GM23338 (cell line): ENCODE measurements at places on chromosomes 5 and 9. TPM values are rescaled to one million over a fixed set of nuclear protein-coding genes. Genes with fewer than 3 reads are reported as not detected.

- no peaks in the 10 kb centered on the region for H3K36me3 ChIP-seq
- H3K27me3 ChIP-seq = no peaks in the 10 kb centered on the region
- H3K27ac ChIP-seq = no peak overlapping the region
- no peak for DNase-seq
- peaks cover 17% of the 10 kb centered on the region for H3K4me1 ChIP-seq
These were observed 181.6 kb downstream of the AOPEP start for GRCh38 chr9:94908011-94908563.

DNA sequence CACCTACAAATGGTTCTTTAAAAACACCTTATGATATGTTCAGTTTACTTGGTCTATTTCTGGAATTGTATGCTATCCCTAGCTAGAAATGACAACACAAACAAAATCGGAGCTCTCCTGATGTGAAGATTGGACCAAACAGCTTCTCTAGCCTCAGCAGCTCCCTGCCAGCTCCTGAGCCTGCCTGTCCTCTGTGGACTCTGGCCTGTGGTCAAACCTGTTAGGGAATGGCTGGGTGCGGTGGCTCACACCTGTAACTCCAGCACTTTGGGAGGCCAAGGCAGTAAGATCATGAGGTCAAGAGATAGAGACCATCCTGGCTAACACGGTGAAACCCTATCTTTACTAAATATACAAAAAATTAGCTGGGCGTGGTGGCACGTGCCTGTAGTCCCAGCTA is 195.3 kb downstream of the GAS1 start:
- no peak overlapping the region for H3K4me3 ChIP-seq
- H3K27me3 ChIP-seq = no peaks in the 10 kb centered on the region
- no peak overlapping the region for H3K27ac ChIP-seq
- H3K36me3 ChIP-seq = no peaks in the 10 kb centered on the region

GRCh38 chr5:163586531-163586956 is 81.1 kb downstream of the MAT2B start:
- no peak overlapping the region for H3K27ac ChIP-seq
- H3K27me3 ChIP-seq = no peaks in the 10 kb centered on the region
- H3K36me3 ChIP-seq = no peaks in the 10 kb centered on the region
- no peak for DNase-seq
- H3K4me3 ChIP-seq = no peak overlapping the region

GRCh38 chr5:58842852-58843251 is 260.0 kb downstream of the RAB3C start:
- no peak overlapping the region for H3K27ac ChIP-seq
- no peaks in the 10 kb centered on the region for H3K36me3 ChIP-seq
- no peaks in the 10 kb centered on the region for H3K27me3 ChIP-seq
- DNase-seq = no peak
- H3K4me3 ChIP-seq = no peak overlapping the region
- no peaks in the 10 kb centered on the region for H3K4me1 ChIP-seq

DNA sequence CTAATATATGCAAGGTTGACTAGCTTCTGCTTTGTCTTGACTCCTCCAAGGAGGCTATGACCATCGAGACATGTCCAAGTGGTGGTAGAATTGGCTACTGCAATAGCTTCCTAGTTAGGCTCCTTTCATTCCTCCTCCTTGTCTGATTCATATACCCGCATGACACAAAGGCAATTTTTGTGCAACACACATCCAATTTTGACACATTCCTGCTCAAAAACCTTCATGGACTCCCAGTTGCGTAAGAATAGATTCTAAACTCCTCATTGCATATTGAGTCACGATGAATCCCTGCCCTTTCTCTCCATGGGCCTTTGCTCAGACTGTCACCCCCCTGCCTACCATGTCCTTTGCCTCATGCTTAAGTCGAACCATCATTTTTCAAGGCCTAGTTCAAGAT is 344.5 kb downstream of the ACTL7B start:
- DNase-seq = no peak
- no peaks in the 10 kb centered on the region for H3K27me3 ChIP-seq
- H3K27ac ChIP-seq = no peak overlapping the region
- no peak overlapping the region for H3K4me3 ChIP-seq
- H3K36me3 ChIP-seq = no peaks in the 10 kb centered on the region
- H3K4me1 ChIP-seq = no peaks in the 10 kb centered on the region

GRCh38 chr5:23367874-23368273 is 139.5 kb upstream of the PRDM9 start:
- H3K27ac ChIP-seq = no peak overlapping the region
- no peak overlapping the region for H3K4me3 ChIP-seq
- no peaks in the 10 kb centered on the region for H3K36me3 ChIP-seq
- DNase-seq = peak; percentile 12
- no peaks in the 10 kb centered on the region for H3K4me1 ChIP-seq

GRCh38 chr9:4489919-4490704 is at the start of gene SLC1A1:
Gene SLC1A1, plus strand, starts transcription at chr9:4490468. Its CDS starts 212 bp downstream, at chr9:4490680.
- peaks cover 35% of the 10 kb centered on the region for H3K27me3 ChIP-seq
- H3K36me3 ChIP-seq = no peaks in the 10 kb centered on the region
- peaks cover 14% of the 10 kb centered on the region for H3K4me1 ChIP-seq
- 0 out of 2 replicates have a peak within 1 kb of the TSS, but pooled peaks have one; percentile 15 for H3K27ac ChIP-seq

DNA sequence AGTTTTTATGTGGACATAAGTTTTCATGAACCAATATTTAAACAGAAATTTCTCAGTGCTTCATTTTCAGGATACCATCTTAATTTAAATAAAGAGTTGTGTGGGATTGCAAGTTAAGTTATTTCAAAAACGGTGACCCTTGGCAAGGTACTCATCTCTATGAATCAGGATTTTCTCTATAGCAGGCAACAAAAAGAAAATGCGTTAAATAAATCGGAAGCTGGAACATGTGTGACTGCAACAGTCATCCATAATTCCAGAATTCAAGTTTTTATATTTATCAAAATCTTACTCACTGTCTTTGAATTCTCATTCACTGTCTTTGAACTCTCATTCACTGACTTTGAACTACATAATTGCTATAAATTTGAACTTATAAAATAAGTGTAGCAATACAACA is 5.8 kb upstream of the RECK start:
- DNase-seq = no peak
- H3K36me3 ChIP-seq = no peaks in the 10 kb centered on the region
- 0 out of 2 replicates have a peak, but pooled peaks cover 2% of the 10 kb centered on the region for H3K4me1 ChIP-seq
- H3K27me3 ChIP-seq = no peaks in the 10 kb centered on the region
- no peak overlapping the region for H3K4me3 ChIP-seq
- H3K27ac ChIP-seq = no peak overlapping the region

DNA sequence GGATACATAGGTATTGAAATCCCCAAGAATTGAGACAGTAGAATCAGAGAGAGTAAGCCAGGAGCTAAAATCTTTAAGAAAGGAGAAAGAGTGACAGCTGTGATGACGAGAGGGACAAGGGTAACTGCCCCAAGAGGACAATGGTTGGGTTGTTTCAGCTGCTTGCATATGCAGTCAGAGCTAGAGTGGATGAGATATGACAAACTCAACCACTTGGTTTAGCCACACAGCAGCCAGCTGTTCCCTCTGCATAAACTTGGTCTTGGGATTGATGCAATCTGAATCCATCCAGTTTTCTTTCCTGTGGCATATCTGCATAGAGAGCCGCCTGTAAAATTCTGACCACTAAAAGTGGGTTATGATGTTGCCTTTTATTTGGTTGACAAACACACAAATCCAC is 100.7 kb downstream of the ZNF622 start:
- no peak overlapping the region for H3K27ac ChIP-seq
- no peak for DNase-seq
- H3K27me3 ChIP-seq = no peaks in the 10 kb centered on the region
- H3K4me3 ChIP-seq = no peak overlapping the region

DNA sequence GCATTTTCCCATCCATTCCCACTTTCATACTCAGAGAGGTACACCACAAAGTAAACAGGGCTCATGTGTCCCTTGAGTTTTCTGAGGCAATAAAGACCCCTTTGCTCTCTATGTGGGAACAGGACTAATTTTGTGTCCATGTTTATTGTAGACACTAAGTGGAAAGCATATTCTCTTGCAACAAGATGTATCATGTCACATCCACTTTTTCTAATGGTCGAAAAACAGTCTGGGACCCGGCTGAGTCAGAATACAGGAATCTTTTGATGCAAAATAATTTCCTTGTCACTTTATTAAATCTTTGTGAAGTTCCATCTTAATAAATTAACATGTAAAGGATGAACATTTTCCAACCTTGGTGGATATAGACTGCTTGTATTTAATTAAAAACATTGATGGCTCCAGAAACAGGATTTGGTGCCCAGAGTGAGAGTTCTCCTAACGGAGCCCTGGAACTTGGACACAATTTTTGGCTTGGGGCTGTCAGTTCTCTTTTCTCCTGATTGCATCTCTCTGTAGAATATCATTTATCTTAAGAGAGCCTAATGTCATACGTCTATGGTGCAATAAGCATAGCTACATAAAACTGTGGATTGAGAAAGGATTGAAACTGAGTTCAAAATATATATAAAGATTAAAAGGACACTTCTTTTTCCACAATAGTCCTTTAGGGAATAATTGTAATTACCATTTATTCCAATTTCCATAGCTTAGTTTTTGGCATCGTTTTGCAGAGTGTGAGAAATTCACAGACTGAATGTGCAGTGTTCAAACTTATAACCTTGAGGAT is 1116.7 kb upstream of the SEMA6A start:
- H3K36me3 ChIP-seq = no peaks in the 10 kb centered on the region
- no peak for DNase-seq
- H3K4me1 ChIP-seq = no peaks in the 10 kb centered on the region
- no peaks in the 10 kb centered on the region for H3K27me3 ChIP-seq
- H3K4me3 ChIP-seq = no peak overlapping the region

DNA sequence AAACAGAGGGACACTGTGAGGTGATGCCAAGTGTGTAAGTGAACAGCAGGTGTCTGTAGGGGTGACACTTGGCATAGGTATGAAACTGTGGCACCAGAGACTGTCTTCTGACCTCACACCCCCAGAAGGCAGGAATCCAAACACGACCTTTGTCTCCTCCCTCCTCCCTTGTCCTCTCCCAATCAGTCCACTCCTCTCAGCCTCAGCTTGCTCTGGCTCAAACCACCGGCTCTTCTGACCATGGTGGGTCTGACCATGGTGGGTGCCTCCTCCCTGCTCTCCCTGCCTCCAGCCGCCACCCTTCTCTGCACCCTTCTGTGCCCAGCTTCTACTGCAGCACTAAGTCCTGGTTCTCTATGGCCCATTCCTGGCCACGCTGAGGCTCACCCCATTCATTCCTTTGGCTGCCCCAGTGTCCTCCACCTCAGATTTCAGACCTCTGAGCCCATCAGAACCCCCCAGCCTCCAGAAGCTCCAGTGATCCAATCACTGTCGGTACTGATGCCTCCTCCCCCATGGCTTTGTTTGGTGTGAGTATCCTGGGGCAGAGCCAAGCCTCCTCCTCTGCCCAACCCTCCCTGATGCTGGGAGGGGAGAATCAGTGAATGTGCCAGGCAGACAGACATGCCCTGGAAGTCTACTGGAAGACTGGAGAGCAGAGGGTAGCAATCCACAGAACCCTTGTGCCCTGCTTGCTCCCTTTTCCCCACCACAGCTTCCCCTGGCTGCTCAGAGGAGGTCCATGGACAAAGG is 1.7 kb upstream of the ARID3C start:
- DNase-seq = no peak
- peaks cover 75% of the 10 kb centered on the region for H3K27me3 ChIP-seq
- no peak overlapping the region for H3K27ac ChIP-seq
- no peaks in the 10 kb centered on the region for H3K36me3 ChIP-seq
- H3K4me3 ChIP-seq = no peak overlapping the region

- H3K36me3 ChIP-seq = 0 out of 2 replicates have a peak, but pooled peaks cover 2% of the 10 kb centered on the region
- no peak for DNase-seq
- peaks cover 4% of the 10 kb centered on the region; the same call in 1 of the 2 replicates for H3K4me1 ChIP-seq
- no peak overlapping the region; the same call in 1 of the 2 replicates for H3K27ac ChIP-seq
- H3K4me3 ChIP-seq = no peak overlapping the region
These were observed 121.6 kb downstream of the WNK2 start for GRCh38 chr9:93305497-93306020.

GRCh38 chr9:76115396-76115795 is 224.9 kb downstream of the PCSK5 start:
- H3K4me3 ChIP-seq = no peak overlapping the region
- H3K27me3 ChIP-seq = no peaks in the 10 kb centered on the region
- H3K4me1 ChIP-seq = no peaks in the 10 kb centered on the region
- H3K36me3 ChIP-seq = no peaks in the 10 kb centered on the region
- H3K27ac ChIP-seq = no peak overlapping the region

GRCh38 chr5:124952079-124952478 is 205.6 kb upstream of the ZNF608 start:
- H3K4me3 ChIP-seq = no peak overlapping the region
- no peaks in the 10 kb centered on the region for H3K27me3 ChIP-seq
- H3K4me1 ChIP-seq = peaks cover 18% of the 10 kb centered on the region
- H3K27ac ChIP-seq = no peak overlapping the region

DNA sequence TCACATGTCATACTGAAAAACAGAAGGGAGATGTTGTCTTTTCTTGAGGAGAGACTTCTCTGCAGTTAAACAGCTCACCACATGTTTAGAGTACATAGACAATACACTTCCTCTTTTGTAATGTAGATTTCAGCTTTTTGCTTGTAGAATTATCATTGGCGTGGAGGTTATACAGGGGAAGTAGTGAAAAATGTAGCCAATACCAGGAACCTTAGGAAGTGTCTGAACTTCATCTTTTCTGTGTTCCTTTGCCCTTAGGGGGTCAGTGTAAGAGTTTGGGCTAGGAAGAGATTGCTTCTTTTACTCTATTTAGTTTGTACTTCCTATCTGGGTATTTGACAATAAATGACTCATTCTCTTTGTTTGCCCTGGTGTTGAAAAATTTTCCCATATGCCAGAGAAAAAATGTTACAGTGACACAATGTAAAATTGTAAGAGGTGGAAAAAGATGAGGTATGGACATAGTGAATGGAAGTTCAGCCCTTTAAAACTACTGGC is 21.0 kb upstream of the CDKN2B start:
- H3K27ac ChIP-seq = no peak overlapping the region
- no peak overlapping the region for H3K4me3 ChIP-seq
- no peaks in the 10 kb centered on the region for H3K36me3 ChIP-seq
- H3K4me1 ChIP-seq = peaks cover 12% of the 10 kb centered on the region

DNA sequence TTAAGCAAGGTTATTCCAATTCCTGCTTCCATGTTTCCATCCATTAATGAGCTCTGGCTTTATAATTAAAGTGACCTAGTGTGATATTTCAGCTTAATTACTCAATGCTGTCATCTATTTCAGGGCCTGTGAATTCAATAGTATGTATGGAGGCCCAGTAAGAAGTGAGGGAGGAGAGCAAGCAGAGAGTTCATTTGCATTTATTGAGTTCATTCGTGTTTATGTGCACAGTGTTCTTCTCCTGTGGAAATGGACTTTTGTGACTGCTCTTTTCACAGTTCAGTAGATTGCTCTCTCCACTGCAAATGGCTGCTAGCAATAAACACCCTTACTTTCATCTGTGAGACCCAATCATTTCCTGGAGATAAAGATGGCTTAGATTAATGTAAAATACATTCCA is 130.9 kb downstream of the CEMIP2 start:
- H3K4me3 ChIP-seq = no peak overlapping the region
- H3K36me3 ChIP-seq = no peaks in the 10 kb centered on the region

Gene NEURL1B
- 11.4 and 13.3 TPM in 2 replicates for total RNA-seq

Gene WDR38
- total RNA-seq = not detected in 2 replicates

Gene PELO
- total RNA-seq = 15.2 and 15.6 TPM in 2 replicates

Gene INSL4
- not detected in 2 replicates for total RNA-seq

Gene PCDHA9
- total RNA-seq = 3.2 and 3.3 TPM in 2 replicates

Gene CDKN2B-AS1
- 0.14 TPM in 1 of 2 replicates, not detected in the other for total RNA-seq

Gene TAF11L10
- total RNA-seq = not detected in 2 replicates

Gene PCDHB9
- 0.63 and 0.78 TPM in 2 replicates for total RNA-seq

Gene NUTM2F
- 0.45 TPM in 1 of 2 replicates, not detected in the other for total RNA-seq
